Activated T-cell treated with anti-CD3 and anti-CD28 coated beads, Interleukin-2, amount 50 U/mL, for 24 hours (primary cell): ENCODE measurements at places on chromosomes 11 and 22.

DNA sequence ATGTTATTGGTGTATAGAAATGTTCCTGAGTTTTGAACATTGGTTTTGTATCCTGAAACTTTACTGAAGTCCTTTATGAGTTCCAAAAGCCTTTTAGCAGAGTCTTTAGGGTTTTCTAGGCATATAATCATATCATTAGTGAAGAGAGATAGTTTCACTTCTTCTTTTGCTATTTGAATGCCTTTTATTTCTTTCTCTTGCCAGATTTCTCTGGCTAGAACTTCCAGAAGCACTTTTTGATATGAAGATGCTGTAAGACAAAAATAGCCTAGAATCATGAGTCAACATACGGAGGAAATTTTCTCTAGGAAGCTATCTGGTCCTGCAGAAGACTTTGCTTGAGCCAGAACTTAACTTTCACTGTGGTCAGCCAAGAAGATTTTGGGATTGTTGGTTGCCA is 86.7 kb upstream of the IZUMO1R start:
- DNase-seq = no peak

GRCh38 chr22:35376728-35377472 is 4.0 kb upstream of the HMOX1 start:
- DNase-seq = peak; percentile 57

GRCh38 chr11:86418106-86418505 is 43.4 kb downstream of the CCDC81 start:
- no peak for DNase-seq

GRCh38 chr11:62508336-62509058 is 38.1 kb downstream of the AHNAK start:
- DNase-seq = no peak
